ENCODE measurements at places on chromosomes 13 and 19.

DNA sequence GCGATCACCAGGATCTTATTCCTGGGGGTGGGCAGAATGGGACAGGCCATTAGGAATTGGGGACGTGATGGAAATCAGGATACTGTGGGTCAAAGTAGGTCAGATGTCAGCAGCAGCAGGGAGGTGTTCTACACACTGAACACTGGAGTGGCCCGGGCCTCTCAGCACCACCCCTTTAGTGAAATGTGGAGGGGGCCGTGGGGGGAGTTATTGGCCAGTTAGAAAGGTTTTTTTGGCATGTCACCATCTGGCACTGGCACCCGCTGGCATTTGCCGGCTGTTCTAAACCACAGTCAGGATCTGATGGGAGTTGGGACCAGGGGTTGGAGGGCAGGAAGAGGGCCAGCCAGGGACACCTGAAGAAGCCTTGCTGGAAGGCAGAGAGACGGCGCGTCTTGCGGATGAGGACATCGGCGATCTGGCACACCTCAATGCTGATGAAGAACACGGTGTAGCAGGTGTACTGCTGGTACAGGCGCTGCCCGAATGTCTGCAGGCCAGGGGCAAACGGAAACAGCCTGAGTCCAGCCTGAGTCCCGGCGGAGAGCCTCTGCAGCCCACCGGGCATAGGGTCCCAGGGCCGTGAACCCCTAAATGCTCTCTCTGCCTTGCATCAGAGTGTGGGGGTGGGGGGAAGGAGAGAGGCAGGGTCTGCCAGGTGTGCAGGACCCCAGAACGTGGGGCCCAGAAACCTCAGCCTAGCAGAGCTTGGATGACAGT is 5.8 kb downstream of the TMEM147 start:
- no peak for DNase-seq

DNA sequence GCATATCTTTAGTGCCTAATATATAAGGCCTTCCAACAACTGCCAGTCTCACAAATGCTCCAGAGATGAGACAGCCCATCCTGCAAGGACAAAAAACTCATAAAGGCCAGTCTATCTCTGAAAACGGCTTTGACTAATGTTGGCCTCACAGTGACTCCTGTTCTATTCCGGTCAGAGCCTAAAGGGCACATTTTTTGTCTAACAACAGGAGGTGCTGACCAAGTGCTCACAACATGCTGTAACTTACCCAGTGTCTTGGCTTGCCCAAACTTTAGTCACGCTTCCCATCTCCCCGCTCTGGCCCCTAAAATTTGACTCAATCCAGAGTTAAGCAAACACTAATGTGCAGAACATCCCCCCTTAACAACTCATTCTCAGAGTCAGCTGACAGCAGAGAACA is 1411.2 kb upstream of the MIR17HG start:
- no peak for DNase-seq

DNA sequence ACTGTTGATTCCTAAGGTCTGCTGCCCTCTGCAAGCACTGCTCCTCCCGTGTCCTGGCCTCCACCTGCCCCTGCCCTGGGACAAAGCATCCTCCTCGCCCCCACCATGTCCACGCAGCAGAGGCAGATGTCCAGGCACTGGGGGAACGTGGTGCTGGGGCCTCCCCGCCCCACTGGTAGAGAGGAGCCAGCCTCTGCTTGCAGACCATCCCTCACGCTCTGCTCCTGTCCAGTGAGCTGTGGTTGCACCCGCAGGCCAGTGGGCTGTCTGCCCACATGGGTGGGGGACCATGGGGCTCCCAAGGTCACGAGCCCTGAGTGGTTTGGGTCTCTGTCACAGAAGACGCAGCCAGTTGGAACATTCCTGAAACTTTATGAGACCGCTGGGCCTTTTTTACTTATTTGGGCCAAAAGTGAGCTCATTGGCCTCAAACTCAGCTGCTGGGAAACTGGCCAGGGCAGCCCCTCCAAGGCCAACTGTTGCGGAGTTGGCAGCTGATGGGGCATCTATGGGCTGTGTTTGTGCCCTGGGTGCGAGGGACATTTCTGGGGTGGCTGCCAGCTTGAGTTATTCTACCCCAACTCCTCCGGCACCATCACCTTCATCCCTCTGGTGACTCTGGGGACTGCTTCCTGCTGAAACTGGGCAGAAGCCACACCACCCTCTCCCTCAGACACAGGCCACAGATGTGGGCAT is 64.8 kb upstream of the F7 start:
- no peak for DNase-seq

GRCh38 chr13:66501181-66501580 is 729.0 kb downstream of the PCDH9 start:
- DNase-seq = no peak

GRCh38 chr13:32048816-32049215 is 17.2 kb downstream of the FRY start:
- no peak for DNase-seq

DNA sequence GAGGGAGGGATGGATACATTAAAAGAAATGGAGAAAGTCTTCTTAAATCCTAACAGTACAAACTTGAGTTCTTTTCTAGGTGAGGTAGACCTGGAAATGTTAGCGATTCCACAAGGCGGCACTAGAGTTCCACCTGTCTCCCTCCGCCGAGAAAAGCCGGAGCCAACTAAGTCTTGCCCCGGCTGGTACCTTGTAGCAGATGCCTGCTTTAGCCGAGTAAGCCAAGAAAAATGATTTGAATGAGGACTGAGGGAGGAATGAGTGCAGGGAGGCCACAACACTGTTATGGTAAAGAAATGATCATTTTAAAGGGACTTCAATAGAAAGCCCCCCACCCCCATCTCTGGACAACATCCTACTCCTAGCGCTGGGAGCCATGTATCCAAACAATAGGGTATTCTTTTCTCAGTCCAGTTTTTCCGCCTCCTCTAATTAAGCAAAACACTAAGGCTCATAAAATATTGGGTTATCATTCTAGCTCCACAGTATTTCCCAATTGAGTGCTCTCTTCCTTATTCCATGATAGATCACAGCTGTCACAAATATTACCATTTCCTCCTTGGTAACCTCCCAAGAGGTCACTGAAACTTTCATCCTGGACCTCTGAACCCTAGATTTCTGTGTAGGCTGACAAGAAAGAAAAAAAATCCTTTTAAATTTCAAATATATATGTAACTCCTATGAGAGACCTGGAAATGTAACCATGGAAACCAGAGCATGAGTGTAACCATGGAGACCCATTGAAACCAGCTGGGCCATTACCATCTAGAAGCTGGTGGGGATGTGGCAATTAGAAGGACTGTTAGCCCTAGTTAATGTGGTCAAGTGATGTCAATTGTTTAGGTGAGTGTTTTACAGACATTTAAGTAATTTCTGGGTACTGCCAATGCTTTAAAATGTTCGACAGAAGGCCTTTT is 58.3 kb downstream of the GPALPP1 start:
- DNase-seq = peak; percentile 76

DNA sequence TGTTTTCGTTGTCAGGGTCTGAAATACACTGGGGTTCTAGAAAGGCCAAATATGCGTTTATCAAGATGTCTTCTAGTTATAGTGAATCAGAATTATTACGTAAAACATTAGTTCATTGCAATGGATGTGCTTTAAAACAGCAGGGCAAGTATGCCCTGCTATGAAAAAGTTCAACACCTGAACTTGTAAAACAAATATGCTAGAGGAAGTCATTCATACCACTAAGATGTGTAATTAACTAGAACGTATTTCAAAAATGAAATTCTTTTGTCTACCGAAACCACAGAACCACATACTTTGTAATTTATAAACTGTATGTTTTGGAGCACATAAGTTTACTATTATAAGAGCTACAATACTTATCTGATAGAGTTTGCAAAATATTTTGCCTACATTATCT is 266.2 kb downstream of the KCTD12 start:
- DNase-seq = no peak

DNA sequence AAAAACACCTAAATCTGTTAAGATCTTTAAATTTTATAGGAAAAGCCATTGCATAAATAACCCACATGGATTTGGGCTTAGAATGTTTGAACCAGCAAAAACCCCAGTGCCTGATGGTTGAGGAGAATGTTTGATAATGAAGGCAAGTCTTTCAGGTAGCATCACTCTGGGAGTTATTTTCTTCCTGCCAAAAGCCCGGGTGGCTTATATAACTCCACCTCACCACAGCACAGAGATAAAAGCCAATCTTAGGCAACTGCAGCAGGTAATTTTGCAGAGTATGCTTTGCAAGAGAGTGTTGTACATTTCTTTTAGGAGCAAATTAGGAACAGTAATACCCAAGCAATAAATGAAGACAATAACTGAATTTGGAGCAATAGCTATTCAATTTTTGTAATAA is 7.8 kb upstream of the WASF3 start:
- no peak for DNase-seq

DNA sequence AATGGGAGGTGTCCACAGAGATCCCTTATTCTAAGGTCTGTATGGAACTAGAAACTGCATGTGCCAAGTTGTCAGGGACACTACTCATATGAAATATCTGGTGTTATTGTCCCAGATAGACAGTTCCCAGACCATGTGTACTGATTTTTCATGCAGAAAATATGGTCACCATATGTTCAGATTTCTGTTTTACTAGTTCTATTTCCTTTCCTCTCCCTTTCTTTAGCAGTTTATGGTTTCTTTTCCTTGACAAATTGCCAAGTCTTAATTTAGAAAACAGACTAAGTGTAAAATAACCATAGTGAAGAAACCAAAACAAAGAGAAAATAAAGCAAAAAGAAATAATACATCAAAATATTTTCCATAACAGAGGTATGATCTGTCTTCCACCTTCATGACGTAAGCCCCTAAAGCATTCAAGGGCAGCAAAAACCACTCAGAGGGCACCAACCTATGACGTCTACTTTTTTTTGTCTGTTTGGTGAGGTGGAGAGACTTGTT is 248.5 kb downstream of the KCTD12 start:
- DNase-seq = no peak

- no peak for DNase-seq
These were observed 14.8 kb downstream of the ARL11 start for GRCh38 chr13:49643035-49643646.

DNA sequence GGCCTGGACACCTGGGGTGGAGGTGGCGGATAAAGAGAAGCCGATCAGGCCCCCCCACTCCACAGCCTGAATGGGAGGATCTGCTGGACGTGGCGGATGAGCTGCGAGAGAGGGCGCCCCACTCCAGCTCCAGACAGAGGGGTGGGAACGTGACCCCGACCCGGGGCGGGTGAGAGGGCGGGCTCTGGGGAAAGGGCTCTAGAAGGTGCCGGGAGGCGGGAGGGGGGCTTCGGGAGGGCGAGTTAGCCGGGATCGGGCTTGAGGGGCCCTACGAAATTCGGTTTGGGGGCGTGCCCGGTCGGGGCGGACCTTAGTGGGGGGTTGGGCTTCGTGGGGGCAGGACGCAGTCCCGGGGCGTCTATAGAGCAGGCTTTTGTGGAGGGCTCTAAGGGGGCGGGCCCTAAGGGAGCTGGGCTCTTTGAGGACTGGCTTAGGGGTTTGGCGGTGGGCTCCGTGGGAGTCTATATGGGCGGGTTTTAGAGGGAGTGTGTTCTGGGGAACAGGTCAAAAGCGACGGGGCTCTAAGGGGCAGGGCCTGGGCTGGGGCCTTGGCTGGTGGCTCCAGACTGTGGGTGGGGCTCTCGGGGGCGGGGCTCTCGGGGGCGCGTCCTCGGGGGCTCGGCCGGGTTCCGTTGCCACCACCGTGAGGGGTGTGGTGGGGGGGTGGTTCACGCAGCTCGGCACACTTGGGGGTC is 4.1 kb upstream of the NANOS3 start:
- no peak for DNase-seq

DNA sequence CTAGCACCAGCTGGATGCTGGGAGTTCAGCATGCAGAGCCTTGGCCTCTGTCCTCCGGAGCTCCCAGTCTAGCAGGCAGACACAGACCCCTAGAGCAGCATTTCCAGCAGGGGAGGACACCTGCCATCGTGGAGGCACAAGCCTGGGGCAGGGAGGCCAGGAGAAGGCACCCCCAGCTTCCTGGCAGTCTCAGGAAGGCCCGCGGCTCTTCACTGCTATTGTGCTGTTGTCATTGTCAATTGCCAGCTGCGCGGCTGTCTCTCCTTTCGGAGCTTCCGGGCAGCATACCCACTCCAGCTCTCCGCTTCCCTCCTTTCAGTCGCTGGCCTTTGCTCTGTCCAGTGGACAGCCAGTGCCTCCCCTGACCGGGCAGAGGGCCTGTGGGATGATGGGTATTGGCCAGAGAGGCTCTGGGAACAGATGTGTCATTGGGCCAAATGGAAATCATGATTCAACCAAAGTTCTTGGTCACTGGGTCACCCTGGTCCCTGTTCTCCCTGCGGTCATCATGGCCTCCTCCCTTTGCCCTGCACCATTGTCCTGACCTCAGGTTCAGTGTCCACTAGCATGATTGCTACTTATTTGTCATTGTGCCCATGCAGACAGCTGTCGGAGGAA is 93.0 kb downstream of the SLC7A1 start:
- DNase-seq = no peak

DNA sequence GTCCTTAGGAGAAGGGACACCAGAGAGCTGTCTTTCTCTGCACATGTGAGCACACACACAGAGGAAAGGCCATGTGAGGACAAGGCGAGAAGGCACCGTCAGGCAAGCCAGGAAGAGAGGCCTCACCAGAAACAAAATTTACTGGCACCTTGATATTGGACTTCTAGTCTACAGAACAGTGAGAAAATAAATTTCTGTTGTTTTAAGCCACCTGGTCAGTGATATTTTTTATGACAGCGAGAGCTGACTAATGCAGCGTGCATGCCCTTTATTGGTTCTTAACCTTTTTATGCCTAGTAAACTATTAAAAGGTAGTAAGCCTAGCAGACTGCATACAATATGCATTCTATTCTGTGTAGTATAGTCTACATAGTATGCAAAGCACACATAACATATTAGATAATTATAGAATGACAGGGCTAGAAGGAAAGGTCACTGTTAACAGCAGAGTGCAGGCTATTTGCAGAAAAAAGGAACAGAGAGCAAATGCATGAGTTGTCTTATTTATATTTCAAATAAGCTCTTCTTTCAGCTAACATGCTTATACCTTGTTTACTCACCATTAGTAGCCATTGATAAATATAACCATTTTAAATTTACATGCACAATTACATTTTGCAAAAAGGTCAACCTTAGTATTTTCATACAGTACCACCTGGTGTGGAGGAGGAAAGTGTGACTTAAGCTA is 25.2 kb upstream of the KATNAL1 start:
- no peak for DNase-seq

DNA sequence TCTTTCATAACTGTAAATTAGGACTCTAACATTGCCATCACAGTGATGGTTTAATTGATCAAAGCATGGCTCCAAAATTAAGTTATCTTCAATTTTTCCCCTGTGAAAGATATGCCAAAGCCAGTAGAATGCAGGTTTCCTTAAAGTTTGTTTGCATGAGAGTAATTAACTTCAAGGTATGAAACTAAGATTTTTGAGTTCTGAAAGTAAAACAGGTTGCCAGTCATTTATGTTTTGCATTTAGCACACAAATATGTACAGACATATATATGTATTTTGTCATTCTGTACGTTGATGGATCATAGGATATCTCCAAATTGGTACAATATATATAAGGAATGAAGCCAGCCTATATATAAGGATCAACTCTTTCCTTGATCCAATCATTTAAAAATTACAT is 23.6 kb upstream of the NDFIP2 start:
- DNase-seq = no peak
